ENCODE measurements at places on chromosomes 2 and 18. TPM values are rescaled to one million over a fixed set of nuclear protein-coding genes. Genes with fewer than 3 reads are reported as not detected.
A peak's percentile ranks its signal among the peaks of the same experiment; 100 is the strongest.

SP9 gene
- not detected for total RNA-seq

DNA sequence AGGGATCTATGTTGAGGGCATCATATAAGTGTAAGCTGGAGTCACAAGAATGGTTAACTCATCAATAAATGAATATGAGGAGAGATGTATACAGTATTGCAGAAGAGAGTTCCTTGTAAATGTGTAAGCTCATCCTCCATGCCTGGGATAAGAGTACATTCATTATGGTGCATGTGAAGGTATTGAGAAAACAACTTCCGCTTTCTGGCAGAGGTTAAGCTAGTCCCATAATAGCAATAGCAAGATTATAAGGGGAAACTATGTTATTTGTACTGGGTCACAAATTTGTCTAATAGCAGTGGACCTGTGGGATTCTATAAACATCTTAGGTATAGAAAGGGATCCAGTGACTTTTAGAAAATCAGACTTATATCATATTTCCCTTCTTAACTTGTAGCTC lies 44.1 kb downstream of the SCN2A start:
- DNase-seq, result no peak

GRCh38 chr2:190677255-190677654 lies 28.4 kb downstream of the NAB1 start:
- no peak for DNase-seq

GRCh38 chr18:35969676-35970075 lies 2.8 kb upstream of the RMP24 start:
- DNase-seq, result no peak

TRAF3IP1 gene
- 21.7 TPM for total RNA-seq

- DNase-seq, result no peak
These were observed 54.7 kb downstream of the KCTD18 start for GRCh38 chr2:200454927-200455801.

GRCh38 chr2:120605231-120605935 lies 130.3 kb upstream of the GLI2 start:
- peak; percentile 64 for DNase-seq

DTNA gene
- 21.0 TPM for total RNA-seq

GRCh38 chr18:21502661-21503060 lies 97.8 kb downstream of the ESCO1 start:
- DNase-seq, result no peak

DNA sequence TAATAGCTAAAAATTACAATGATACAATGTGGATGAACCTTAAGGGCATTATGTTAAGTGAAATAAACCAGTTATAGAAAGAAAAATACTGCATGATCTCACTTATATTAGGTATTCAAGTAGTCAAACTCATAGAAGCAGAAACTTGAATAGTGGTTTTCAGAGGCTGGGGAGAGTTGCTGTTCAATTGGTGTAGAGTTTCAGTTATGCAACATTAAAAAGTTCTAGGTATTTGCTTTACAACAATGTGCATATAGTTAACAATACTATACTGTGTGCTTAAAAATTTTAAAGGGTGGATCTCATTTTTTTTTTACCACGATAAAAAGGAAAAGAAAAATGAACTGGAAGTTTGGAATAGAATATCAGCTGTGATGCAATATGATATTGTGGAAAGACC lies 479.1 kb downstream of the SPAG16 start:
- no peak for DNase-seq

- DNase-seq, result no peak
These were observed 161.0 kb downstream of the HDAC4 start for GRCh38 chr2:239239607-239240413.

GRCh38 chr2:10336283-10336682 lies 33.6 kb downstream of the HPCAL1 start:
- no peak for DNase-seq

CRYGD gene
- total RNA-seq, result not detected

CPLX4 gene
- total RNA-seq, result not detected

TUBA4B gene
- total RNA-seq, result 3.5 TPM

GRCh38 chr2:236882930-236883329 lies 202.8 kb upstream of the COPS8 start:
- no peak for DNase-seq

All from lower lobe of right lung (tissue), 2 donors.